ENCODE measurements at places on chromosomes 1 and 21. TPM values are rescaled to one million over a fixed set of nuclear protein-coding genes. Genes with fewer than 3 reads are reported as not detected.
A peak's percentile ranks its signal among the peaks of the same experiment; 100 is the strongest.

DNA sequence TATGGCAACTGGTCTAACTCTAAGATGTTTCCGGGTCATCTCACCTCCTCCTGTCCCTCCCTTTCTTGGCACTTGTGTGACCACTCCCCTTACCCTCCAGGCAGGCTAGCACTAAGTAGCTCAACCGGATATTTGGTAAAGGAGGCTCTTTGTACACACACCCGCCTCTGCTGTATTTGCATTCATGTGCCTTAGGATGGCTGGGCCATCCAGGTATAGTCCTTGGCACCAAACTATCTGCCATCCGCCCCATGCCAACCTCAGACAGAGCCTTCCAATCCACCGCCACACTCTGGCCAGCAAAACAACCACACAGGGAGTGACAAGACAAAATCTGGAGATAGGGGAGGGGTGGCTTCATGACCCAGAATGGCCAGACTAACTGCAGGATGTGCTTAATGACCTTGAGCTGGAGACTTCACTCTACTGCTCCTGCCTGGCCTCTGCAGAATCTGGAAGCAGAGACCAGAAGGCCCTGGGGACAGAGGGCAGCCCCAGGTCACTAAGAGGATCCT lies 59.5 kb downstream of the CDK18 start:
- H3K27ac ChIP-seq, result no peak overlapping the region
- H3K4me3 ChIP-seq, result no peak overlapping the region
- H3K27me3 ChIP-seq, result peaks cover 29% of the 10 kb centered on the region
- DNase-seq, result no peak
- no peaks in the 10 kb centered on the region for H3K4me1 ChIP-seq

ERG gene
- total RNA-seq, result not detected

DNA sequence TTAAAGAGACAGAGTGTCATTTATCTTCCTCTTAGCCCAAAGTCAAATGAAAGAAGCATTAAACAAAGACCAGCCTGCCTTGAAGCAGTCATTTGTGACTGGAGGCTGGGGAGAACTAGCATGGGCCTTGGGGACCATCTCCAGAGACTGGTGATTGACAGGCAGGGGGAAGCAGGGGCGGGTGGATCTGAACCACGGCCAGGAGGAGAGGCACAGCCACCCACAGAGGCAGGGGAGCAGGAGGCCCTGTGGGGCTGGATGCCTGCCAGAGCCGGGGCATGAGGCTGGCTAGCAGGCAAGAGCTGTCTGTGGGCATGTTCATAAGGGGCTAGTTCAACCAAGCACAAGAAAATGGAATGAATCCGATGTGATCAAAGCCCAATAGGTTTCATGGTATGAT lies 73.9 kb downstream of the PLXNA2 start:
- no peak overlapping the region for H3K4me3 ChIP-seq
- H3K4me1 ChIP-seq, result peaks cover 90% of the 10 kb centered on the region
- H3K27me3 ChIP-seq, result no peaks in the 10 kb centered on the region
- no peak overlapping the region for H3K27ac ChIP-seq

LACTBL1 gene
- 1.3 TPM for total RNA-seq

DNA sequence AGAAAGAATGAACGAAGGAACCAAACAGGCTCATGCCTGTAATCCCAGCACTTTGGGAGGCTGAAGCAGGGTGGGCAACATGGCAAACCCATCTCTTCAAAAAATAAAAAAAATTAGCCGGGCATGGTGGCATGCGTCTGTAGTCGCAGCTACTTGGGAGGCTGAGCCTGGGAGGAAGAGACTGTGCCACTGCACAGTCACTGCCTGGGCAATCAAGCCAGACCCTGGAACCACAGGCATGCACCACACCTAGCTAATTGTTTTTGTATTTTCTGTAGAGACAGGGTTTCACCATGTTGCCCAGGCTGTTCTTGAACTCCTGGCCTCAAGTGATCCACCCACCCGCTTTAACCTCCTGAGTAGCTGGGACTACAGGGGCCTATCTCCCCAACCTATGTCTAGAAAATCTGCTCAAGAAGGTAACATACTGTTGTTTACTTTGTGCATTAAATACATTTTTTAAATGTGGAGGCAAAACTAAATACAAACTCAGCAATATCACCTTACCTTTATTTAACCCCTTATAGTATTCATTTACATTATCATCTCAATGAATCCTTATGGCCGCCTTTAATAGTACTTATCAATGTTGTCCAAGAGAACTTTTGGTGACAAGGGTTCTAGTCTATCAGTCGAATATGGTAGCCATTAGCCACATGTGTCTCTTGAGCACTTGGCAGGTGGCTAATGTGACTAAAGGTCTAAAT lies 2.7 kb downstream of the KHDC4 start:
- H3K4me3 ChIP-seq, result no peak overlapping the region
- no peak for DNase-seq
- no peak overlapping the region for H3K27ac ChIP-seq
- H3K36me3 ChIP-seq, result peaks cover 57% of the 10 kb centered on the region
- H3K4me1 ChIP-seq, result peaks cover 50% of the 10 kb centered on the region

GRCh38 chr21:35059742-35060141 lies 10.6 kb upstream of the RUNX1 start:
- peaks cover 1% of the 10 kb centered on the region for H3K27me3 ChIP-seq
- no peak overlapping the region for H3K27ac ChIP-seq
- no peak overlapping the region for H3K4me3 ChIP-seq
- no peaks in the 10 kb centered on the region for H3K36me3 ChIP-seq
- no peaks in the 10 kb centered on the region for H3K4me1 ChIP-seq

GRCh38 chr1:173193639-173194038 lies 13.5 kb downstream of the TNFSF4 start:
- no peaks in the 10 kb centered on the region for H3K27me3 ChIP-seq
- no peak overlapping the region for H3K27ac ChIP-seq
- H3K4me3 ChIP-seq, result no peak overlapping the region

DNA sequence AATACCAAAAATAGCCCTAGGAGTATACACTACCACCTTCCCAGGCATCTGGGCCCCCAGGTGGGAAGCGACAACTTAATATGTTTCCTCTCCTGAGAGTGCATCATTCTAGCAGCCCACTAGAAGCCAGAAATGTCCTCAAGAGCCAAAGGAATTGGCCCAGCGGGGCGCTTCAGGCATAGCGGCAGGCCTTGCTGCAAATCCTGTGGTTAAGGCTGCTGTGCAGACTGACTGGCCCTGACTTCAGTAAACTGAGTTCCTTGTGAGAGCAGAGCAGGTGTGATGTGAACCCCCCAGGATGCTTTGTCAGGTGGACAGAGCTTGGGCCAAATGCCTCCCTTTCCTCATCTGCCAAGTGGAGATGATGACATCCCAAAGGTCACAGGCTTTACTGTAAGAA lies 29.7 kb upstream of the LDLRAP1 start:
- no peaks in the 10 kb centered on the region for H3K4me1 ChIP-seq
- no peaks in the 10 kb centered on the region for H3K27me3 ChIP-seq
- no peaks in the 10 kb centered on the region for H3K36me3 ChIP-seq
- H3K27ac ChIP-seq, result no peak overlapping the region
- no peak overlapping the region for H3K4me3 ChIP-seq

DNA sequence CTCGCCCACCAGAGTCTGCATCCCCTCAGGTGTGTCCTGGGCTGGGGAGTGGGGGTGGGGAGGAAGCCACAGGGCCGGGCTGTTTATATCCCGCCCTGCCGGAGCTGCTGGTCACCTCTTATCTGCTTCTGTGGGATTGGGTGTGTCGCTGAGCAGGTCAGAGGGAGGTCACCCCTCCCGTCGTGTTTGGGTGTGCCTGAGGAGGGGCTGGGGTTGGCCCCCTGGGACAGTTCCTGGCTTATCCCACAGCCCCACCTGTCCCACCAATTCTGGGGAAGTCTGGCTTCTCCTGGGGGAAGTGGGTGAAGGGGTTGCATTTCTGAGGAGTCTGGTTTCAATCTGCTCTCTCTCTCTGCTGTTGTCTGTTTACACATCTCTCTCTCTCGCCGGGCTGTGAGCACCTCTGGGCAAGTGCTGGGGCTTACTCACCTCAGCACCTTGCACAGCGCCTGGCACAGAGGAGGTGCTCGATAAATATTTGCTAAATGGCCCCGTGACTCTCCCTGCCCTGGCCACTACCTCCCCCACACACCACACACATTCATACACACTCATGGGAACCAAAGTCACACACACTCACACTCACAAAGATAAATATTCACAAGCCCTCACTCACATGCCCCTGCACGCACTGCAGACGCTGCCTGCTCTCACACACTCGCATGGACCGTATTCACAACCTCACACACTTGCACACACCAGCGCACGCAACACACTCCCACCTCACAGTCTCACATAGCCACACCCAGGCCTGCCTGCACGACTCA lies 8.3 kb downstream of the ELF3 start:
- peak; percentile 85 for DNase-seq
- H3K36me3 ChIP-seq, result peaks cover 22% of the 10 kb centered on the region
- H3K4me1 ChIP-seq, result peaks cover 69% of the 10 kb centered on the region
- H3K4me3 ChIP-seq, result peak overlapping the region; percentile 38
- H3K27me3 ChIP-seq, result no peaks in the 10 kb centered on the region

GRCh38 chr1:164563721-164564360 lies 4.9 kb downstream of the PBX1 start:
- H3K36me3 ChIP-seq, result no peaks in the 10 kb centered on the region
- no peak for DNase-seq
- H3K27me3 ChIP-seq, result no peaks in the 10 kb centered on the region
- H3K27ac ChIP-seq, result no peak overlapping the region

DNA sequence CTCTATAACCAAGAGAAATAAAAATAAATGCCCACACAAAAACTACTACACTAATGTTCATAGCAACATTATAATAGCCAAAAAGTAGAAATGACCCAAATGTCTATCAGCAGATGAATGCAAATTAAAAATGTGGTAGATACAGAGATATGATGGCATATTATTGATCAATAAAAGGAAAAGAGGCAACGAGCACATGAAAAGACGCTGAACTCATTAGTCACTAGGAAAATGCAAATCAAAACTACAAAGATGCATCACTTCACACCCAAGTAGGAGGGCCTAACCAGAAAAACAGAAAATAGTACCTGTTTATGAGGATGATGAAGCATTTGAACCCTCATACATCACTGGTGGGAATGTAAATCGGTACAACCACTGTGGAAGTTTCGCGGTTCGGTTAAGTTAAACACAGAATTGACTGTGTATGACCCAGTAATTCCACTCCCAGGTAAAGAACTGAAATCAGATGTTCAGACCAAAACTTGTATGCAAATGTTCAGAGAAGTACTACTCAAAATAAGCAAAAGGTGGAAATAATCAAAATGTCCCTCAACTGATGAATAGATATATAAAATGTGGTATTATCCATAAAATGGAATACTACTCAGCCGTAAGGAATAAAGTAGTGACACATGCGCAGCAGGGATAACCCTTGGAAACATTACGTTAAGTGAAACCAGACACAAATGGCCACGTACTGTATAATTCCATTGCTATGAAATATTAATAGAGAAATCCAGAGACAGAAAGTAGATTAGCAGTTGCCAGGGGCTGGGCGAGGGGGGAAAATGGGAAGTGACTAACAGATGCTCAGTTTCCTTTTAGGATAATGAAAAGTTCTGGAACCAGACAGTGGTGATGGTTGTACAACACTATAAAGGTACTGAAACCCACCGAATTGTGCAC lies 3.1 kb downstream of the USP48 start:
- no peak for DNase-seq
- no peak overlapping the region for H3K4me3 ChIP-seq
- H3K36me3 ChIP-seq, result no peaks in the 10 kb centered on the region
- H3K4me1 ChIP-seq, result peaks cover 61% of the 10 kb centered on the region
- no peaks in the 10 kb centered on the region for H3K27me3 ChIP-seq

ZNF683 gene
- not detected for total RNA-seq

DNA sequence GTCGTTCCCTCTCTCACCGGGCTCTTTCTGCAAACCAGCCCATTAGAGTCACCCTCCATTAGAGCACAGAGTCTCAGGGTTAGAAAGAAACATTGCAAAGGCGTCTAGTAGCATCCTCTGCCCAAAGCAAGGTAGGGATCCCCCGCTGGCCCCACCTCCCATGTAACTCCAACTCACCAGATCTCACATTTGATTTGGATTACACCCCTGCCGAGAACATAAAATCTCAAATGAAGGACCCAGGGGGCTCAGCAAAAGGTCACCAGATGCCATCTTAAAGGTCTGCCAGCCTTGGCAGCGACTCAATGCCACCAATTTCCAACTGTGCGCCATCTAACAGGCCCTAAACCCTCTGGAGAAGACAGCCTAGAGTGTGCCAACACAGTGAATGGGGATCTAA lies 14.1 kb downstream of the C1orf87 start:
- no peak overlapping the region for H3K27ac ChIP-seq
- no peaks in the 10 kb centered on the region for H3K36me3 ChIP-seq
- no peak for DNase-seq
- H3K27me3 ChIP-seq, result no peaks in the 10 kb centered on the region
- H3K4me1 ChIP-seq, result no peaks in the 10 kb centered on the region

DNA sequence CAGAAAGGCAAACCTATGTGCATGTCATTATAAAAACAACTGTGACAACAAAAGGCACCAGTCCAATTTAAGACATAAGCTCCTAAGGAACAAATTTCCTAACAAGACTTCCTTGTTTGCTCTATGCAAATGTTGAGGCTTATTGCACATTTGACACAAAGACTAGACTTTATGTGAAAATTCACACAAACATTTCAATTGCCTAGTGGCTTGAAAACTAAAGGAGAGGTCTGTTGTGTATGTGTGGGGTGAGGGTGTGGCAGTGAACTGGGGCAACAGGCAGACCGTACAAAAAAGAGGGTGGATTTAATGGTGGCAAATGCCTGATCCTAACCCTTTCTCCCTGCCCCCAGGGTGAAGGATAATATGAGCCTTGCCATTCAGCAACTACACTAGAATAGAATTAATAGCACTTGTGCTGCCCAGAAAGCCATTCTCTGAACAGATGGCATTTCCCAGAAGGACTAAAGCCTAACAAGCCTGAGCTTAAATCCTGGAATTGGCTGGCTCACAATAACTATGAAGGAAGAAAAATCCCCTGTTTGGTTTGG lies 73.9 kb downstream of the GLUL start:
- no peak for DNase-seq
- no peaks in the 10 kb centered on the region for H3K27me3 ChIP-seq
- H3K4me1 ChIP-seq, result peaks cover 29% of the 10 kb centered on the region
- no peak overlapping the region for H3K4me3 ChIP-seq
- H3K27ac ChIP-seq, result no peak overlapping the region
- H3K36me3 ChIP-seq, result no peaks in the 10 kb centered on the region

KLHDC7A gene
- 1.8 TPM for total RNA-seq
